ENCODE measurements at places on chromosomes 4 and X.

DNA sequence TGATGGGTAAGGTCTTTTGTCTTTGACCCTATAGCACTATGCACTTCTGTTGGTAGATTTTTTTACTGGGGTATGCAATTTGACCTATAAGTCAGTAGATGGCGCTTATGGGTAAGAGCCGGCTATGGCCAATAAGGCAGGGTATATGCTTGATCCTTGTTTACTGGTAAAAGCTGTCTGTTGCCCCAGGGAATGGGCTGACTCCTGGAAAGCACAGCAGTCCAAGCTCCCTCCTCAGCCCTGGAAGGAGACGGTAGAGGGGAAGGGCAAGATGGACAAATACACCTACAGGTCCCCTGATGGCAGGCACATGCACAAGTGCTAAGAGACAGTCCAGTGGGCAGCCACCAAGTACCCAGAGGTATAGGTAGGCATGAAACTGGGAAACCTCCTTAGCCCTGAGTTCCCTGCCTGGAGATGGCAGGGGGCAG is 63.7 kb downstream of the ADAMTS3 start:
- DNase-seq: no peak

DNA sequence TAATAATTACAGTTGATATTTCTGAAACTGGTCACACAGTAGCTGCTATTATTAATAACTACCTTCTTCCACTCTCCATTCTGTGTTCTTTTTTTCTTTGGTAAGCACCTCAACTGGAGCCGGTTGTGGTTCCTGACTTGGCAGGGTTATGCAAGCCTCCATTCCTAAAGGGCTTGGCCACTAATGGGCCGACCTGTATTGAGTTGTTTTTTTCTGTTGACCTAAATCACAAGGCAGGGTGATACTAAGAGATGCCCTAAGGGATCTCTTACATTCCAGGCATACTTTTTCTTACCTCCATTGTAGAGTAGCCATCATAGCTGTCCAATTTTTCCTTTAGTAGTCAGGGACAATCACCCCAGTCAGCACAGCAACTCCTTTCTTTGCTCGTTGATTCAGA is 1295.8 kb upstream of the ADGRL3 start:
- DNase-seq: no peak

- no peak for DNase-seq
These were observed 18.7 kb upstream of the KCNE5 start for GRCh38 chrX:109643687-109644086.

DNA sequence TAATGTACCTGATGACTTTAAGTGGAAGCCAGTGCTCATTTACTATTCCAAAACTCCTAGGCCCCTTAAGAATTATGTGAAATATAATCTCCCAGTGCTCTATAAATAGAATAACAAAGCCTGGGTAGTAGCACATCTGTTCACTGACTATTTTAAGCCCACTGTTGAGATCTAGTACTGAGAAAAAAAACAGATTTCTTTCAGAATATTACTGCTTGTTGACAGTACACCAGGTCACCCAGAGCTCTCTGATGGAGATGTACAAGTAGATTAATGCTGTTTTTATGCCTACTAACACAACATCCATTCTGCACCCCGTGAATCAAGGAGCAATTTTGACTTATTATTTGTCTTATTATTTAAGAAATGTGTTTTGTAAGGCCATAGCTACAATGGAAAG is 75.7 kb downstream of the FAM47C start:
- DNase-seq: no peak

- no peak for DNase-seq
These were observed 639.6 kb downstream of the CCSER1 start for GRCh38 chr4:90766837-90767236.

- DNase-seq: no peak
These were observed 8.7 kb downstream of the GUCY2F start for GRCh38 chrX:109472939-109473735.

Measured in tibial artery (tissue), 4 donors.